ENCODE measurements at places on chromosomes 1 and 21. TPM values are rescaled to one million over a fixed set of nuclear protein-coding genes. Genes with fewer than 3 reads are reported as not detected.

GRCh38 chr1:116139592-116140134, 28.5 kb downstream of the MAB21L3 start:
- no peak overlapping the region for H3K27ac ChIP-seq
- DNase-seq = no peak
- H3K27me3 ChIP-seq = peaks cover 2% of the 10 kb centered on the region
- H3K4me1 ChIP-seq = no peaks in the 10 kb centered on the region
- no peaks in the 10 kb centered on the region for H3K36me3 ChIP-seq

GRCh38 chr1:24888971-24889676, 41.0 kb downstream of the RUNX3 start:
- H3K4me3 ChIP-seq = no peak overlapping the region
- no peak overlapping the region for H3K27ac ChIP-seq
- DNase-seq = peak; percentile 62
- H3K36me3 ChIP-seq = no peaks in the 10 kb centered on the region
- peaks cover 4% of the 10 kb centered on the region for H3K27me3 ChIP-seq

DNA sequence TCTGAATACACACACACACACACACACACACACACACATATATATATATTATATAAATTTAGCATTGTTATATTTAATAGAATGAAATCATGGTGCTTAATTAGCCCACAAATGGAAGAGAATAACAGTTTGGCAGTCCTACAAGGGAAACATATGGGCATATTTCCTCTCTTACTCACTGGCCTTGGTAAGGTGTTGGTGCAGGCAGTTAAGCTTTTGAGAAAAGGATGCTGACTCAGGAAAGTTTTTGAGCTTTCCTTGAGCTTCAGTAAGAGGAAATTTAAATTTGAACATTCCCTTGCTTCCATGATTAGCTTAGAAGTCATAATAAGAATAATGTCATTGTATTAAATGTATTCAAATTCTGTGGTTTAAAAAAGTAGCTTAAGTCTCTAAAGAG, 37.0 kb upstream of the B3GALT5 start:
- H3K27ac ChIP-seq = no peak overlapping the region
- H3K4me1 ChIP-seq = no peaks in the 10 kb centered on the region
- peak; percentile 30 for DNase-seq
- no peaks in the 10 kb centered on the region for H3K36me3 ChIP-seq
- H3K4me3 ChIP-seq = no peak overlapping the region
- H3K27me3 ChIP-seq = no peaks in the 10 kb centered on the region

DNA sequence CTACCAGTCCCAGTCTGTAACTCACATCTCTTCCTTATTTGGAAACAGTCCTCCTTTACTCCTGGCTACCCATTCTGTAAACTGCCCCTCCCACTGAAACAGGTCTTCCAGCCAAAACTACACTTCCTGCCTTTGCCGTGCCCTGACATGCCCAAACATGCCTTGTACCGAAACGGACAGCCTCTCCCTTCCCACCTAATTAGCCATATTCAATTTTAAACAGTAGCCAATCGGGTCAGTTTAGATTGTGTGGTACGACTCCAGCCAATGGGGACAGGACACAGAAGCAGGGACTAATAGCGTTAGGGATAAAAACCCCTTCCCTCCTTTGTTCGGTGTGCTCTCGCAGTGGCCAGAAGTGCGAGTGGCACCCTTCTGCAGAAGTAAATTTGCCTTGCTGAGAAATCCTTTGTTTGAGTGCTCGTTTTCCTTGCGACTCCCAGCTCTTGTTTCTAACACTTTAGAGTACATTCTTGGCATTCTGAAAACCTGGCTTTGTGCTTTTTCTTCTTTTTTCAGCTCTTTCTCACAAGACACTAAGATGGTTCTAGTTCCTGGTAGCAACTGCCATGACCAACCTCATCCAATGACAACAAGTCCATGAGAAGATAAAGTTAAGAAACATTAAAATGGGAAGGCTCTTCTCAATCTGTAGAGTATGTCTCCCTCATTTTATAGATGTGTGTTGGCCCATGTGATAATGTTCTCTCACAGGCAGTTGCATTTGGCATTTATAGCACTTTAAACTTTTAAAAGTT, 325.1 kb upstream of the GREM2 start:
- no peaks in the 10 kb centered on the region for H3K27me3 ChIP-seq
- no peaks in the 10 kb centered on the region for H3K4me1 ChIP-seq
- H3K4me3 ChIP-seq = no peak overlapping the region
- H3K27ac ChIP-seq = no peak overlapping the region

GRCh38 chr1:156497743-156498431, 2.7 kb downstream of the MEF2D start:
- H3K27me3 ChIP-seq = no peaks in the 10 kb centered on the region
- DNase-seq = no peak
- peaks cover 59% of the 10 kb centered on the region for H3K4me1 ChIP-seq
- no peaks in the 10 kb centered on the region for H3K36me3 ChIP-seq

GRCh38 chr1:43668956-43669355, 19.0 kb downstream of the KDM4A start:
- peak; percentile 50 for DNase-seq
- H3K4me1 ChIP-seq = peaks cover 23% of the 10 kb centered on the region
- no peaks in the 10 kb centered on the region for H3K27me3 ChIP-seq
- H3K4me3 ChIP-seq = no peak overlapping the region
- peaks cover 78% of the 10 kb centered on the region for H3K36me3 ChIP-seq

GRCh38 chr1:245454051-245454450, 299.3 kb downstream of the KIF26B start:
- H3K4me3 ChIP-seq = no peak overlapping the region
- no peaks in the 10 kb centered on the region for H3K36me3 ChIP-seq
- no peak overlapping the region for H3K27ac ChIP-seq
- DNase-seq = no peak
- no peaks in the 10 kb centered on the region for H3K27me3 ChIP-seq

DNA sequence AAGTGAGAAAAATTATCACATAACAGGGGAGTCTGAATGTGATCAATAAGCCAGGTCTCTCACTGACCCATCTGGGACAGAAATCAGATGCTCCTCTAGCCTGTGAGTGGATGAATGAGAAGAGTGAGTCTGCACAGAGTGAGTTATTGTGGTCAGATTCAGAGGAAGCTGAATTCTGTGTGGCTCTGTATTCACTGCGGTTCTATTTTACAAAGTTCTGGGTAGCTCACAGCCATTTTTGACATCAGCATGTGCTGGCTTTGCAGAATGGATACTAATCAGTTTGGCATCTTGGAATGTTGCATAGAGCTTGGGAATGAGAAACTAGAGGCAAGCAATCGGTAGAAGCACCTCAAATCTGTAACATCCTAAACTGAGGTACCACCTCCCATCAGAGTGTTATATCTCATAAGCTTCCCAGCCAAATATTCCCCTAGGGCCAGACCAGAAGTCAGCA, 3.8 kb downstream of the COLGALT2 start:
- peaks cover 10% of the 10 kb centered on the region for H3K27me3 ChIP-seq
- H3K4me1 ChIP-seq = peaks cover 7% of the 10 kb centered on the region
- H3K4me3 ChIP-seq = no peak overlapping the region
- DNase-seq = peak; percentile 67
- H3K27ac ChIP-seq = no peak overlapping the region

- no peak for DNase-seq
- no peaks in the 10 kb centered on the region for H3K36me3 ChIP-seq
- H3K4me1 ChIP-seq = no peaks in the 10 kb centered on the region
- no peaks in the 10 kb centered on the region for H3K27me3 ChIP-seq
- no peak overlapping the region for H3K27ac ChIP-seq
Observed at GRCh38 chr1:192969091-192969490, 90.1 kb downstream of the UCHL5 start.

DNA sequence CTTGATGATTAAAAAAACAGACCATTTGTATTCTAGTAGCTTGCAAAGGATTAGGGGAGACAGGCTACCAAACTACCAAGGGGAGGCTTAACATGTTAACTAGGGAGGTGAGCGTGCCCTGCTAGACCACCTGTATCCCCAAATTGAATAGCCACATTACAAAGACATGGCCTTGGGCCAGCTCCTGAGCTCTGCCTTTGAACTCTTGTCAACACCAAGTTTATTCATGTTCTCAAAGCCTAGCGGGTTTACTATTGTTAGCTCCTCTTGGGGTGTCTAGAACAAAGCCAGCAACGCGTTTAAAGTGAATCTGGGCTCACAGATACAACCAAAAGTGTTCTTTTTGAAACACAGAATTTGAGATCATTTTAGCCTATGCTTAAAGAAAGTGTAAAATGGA, 36.3 kb downstream of the SMYD2 start:
- DNase-seq = no peak
- H3K4me3 ChIP-seq = no peak overlapping the region
- H3K27me3 ChIP-seq = no peaks in the 10 kb centered on the region
- peaks cover 8% of the 10 kb centered on the region for H3K36me3 ChIP-seq
- no peak overlapping the region for H3K27ac ChIP-seq
- peaks cover 18% of the 10 kb centered on the region for H3K4me1 ChIP-seq

- peak overlapping the region; percentile 67 for H3K27ac ChIP-seq
- H3K36me3 ChIP-seq = no peaks in the 10 kb centered on the region
- H3K27me3 ChIP-seq = no peaks in the 10 kb centered on the region
- H3K4me1 ChIP-seq = peaks cover 24% of the 10 kb centered on the region
- H3K4me3 ChIP-seq = peak overlapping the region; percentile 70
- no peak for DNase-seq
Observed at GRCh38 chr21:31732597-31733550, 956 bp upstream of the SCAF4 start.

DNA sequence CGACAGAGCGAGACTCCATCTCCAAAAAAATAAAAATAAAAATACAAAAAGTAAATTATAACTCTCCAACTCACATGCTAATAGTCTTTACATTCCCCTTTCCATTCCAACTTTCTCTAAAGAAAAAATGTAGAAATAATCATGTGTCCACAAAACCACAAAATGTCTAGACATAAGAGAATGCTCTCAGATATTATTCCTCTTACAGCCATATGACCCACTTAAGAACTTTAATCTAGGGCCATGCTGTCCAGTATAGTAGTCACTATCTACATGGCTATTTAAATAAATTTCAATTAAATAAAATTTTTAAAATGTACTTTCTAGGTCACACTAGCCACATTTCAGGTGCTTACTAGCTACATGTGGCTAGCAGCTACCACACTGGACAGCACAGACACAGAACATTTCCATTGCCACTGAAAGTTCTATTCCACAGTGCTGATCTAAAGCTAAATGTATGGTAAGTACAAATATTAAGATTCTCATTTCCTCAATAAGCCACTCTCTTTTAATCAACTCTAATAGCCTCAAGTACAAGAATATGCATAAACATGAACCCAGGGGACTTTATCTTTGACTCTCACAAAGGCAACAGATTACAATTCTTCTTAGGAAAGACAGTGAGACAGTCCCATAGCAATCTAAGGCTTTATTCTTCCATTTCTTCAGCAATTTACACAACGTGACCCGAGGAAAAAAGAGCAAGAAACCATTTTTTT, 138.6 kb downstream of the RERE start:
- peaks cover 11% of the 10 kb centered on the region for H3K4me1 ChIP-seq
- no peak overlapping the region for H3K27ac ChIP-seq
- DNase-seq = peak; percentile 56
- no peaks in the 10 kb centered on the region for H3K27me3 ChIP-seq

- peak; percentile 10 for DNase-seq
- no peaks in the 10 kb centered on the region for H3K36me3 ChIP-seq
Observed at GRCh38 chr1:29033829-29034466, 89.8 kb downstream of the TMEM200B start.

- no peaks in the 10 kb centered on the region for H3K27me3 ChIP-seq
- peaks cover 45% of the 10 kb centered on the region for H3K36me3 ChIP-seq
- H3K27ac ChIP-seq = no peak overlapping the region
Observed at GRCh38 chr1:158077411-158078256, 84.2 kb downstream of the KIRREL1 start.

DNA sequence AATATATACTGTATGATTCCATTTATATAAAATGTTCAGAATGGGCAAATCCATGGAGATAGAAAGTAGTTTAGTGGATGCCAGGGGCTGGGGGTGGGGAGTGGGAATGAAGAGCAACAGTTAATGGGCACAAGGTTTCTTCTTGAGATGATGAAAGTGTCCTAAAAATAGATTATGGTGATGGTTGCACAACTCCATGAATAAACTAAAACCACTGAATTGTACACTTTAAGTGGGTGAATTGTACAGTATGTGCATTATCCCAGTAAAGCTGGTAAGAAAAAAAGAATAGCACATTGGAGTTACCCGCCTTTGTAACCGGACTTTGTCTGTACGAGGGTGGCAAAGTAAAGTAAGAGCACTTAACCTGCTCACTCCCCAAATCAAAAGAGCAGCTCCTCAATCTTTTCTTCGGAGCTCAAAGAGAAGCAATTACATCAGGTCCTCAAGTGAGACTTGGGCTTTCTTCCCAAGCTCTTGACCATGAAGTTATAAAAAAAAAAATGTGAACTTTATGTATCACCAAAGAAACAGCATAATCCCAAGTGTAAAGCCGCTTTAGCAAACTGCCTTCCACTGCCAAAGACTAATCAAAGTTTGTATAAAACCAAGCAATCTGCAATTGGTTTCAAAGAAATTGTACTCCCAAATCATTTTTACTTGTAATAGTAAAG, 32.1 kb downstream of the ALDH9A1 start:
- H3K4me1 ChIP-seq = no peaks in the 10 kb centered on the region
- DNase-seq = peak; percentile 28
- H3K27me3 ChIP-seq = no peaks in the 10 kb centered on the region
- peaks cover 60% of the 10 kb centered on the region for H3K36me3 ChIP-seq

GRCh38 chr1:180486092-180486491, 16.3 kb downstream of the ACBD6 start:
- no peak overlapping the region for H3K27ac ChIP-seq
- H3K4me1 ChIP-seq = no peaks in the 10 kb centered on the region
- H3K4me3 ChIP-seq = no peak overlapping the region
- no peaks in the 10 kb centered on the region for H3K27me3 ChIP-seq
- DNase-seq = no peak
- H3K36me3 ChIP-seq = peaks cover 14% of the 10 kb centered on the region

GRCh38 chr1:78038491-78038939, 7.3 kb upstream of the GIPC2 start:
- no peaks in the 10 kb centered on the region for H3K27me3 ChIP-seq
- H3K4me3 ChIP-seq = no peak overlapping the region
- H3K4me1 ChIP-seq = no peaks in the 10 kb centered on the region
- H3K27ac ChIP-seq = no peak overlapping the region
- DNase-seq = peak; percentile 29

- H3K27ac ChIP-seq = no peak overlapping the region
- H3K36me3 ChIP-seq = no peaks in the 10 kb centered on the region
- H3K4me1 ChIP-seq = peaks cover 3% of the 10 kb centered on the region
- H3K4me3 ChIP-seq = no peak overlapping the region
Observed at GRCh38 chr1:45815667-45816458, 12.5 kb downstream of the MAST2 start.

Gene S100A14
- total RNA-seq = 0.38 TPM

Gene OR2T11
- not detected for total RNA-seq

Gene ARHGEF16
- total RNA-seq = 4.1 TPM

Gene CYP4A22
- not detected for total RNA-seq

Gene SASS6
- 3.7 TPM for total RNA-seq

Gene HORMAD1
- not detected for total RNA-seq

Gene SPATA21
- not detected for total RNA-seq

Gene TMCO2
- not detected for total RNA-seq

Gene BRDT
- total RNA-seq = not detected

Gene LINGO4
- not detected for total RNA-seq
